HAP-1 (cell line): ENCODE measurements at places on chromosomes 4 and X.

GRCh38 chrX:14930663-14931062 is 57.4 kb downstream of the MOSPD2 start:
- DNase-seq = no peak

DNA sequence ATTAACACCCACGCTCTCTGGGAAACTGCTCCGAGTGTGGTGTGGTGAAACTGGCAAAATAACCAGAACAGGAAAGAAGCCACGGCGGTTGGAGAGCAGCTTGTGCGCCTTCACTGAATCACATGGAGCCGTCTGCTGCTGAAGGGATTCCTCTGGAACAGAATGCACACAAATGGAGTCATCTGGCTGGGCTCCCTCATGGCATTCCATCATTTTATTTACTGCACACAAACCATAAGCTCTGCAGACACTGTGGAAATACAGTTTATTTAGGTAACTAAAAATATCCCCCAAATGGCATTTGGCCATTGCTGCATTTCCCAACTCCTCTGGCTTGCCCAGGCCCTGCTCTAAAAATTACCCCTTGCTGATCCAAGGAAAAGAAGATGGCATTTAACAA is 187.0 kb upstream of the S100G start:
- DNase-seq = no peak

DNA sequence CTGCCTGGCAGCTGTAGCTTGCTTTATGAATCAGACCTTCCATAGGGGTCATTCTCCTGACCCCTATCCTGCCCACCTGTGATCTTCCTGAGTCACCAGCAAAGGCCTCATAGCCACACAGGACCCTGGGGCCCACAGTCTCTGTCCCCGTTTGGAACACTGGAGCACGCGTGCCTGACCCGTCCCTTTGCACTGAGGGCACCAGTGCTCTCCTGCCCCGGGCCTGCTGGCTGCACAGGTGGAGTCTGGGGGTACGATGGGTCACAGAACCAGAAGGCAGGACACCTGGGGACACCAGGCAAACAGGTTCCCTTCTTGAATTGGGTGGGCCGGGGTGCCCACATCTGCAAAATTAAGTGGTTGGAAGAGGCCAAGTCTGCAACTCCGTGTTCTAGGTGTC is 97.2 kb downstream of the CPZ start:
- DNase-seq = no peak

- DNase-seq = no peak
Observed at GRCh38 chr4:93178279-93178678, 650.3 kb upstream of the ATOH1 start.

DNA sequence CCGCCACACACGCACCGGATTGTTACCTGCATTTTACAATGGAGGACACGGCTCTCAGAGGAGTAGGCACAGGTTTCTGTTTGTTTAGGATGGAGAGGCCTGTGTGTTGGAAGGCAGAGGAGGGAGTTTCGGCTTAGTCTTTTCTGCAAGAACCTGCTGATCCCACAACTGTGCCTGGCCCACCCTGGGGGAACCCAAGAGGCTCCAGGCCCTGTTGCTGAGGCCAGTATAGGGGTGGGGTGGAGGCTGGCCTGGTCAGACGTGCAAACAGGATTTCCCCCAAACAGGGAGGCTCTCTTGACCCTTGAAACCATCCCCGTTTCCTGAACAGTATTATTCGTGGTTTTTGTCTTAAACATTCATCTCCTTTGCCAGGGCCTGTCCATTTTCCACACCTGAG is 772 bp upstream of the SLC49A3 start:
- DNase-seq = no peak

- no peak for DNase-seq
Observed at GRCh38 chr4:176498617-176499256, 179.0 kb downstream of the SPCS3 start.

DNA sequence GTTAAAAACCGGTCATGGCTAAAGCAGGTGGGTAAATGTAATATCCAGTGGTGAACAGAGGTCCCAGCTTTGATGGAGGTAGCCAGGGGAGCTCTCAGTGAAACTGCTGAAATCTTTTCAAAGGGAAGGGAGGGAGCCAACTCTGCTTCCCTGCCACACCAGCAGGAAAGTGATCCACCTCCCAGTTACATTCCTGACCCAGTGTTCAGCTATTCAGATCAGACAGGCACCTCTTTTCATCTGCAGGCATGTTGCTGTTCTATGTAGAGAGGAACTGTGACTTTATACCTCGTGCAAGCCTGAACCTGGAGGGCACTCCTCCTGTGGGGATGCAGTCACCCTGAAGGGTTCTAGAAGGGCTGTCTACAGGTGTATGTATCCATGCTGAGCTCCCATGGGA is 37.6 kb downstream of the DCLK2 start:
- no peak for DNase-seq

- no peak for DNase-seq
Observed at GRCh38 chr4:86015412-86016350, 344.2 kb downstream of the MAPK10 start.

DNA sequence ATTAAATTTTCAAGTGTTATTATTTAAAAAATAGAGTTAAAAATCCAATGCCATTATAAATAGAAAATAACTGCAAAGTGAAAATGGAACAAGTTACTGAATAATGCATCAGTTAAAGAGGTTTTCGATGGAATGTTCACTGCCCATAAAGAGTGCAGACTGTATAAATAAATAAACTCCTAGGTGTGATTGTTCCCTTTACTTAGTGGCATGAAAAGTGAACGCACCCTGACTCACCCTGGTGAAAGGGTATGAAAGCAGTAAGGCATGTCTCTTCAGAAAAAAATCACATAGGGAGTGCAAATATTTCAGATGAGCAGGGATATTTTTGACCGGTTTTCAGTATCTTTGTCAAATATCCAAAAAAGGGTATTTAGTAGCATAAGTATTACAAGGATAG is 387.8 kb downstream of the DCAF12L2 start:
- peak; percentile 42 for DNase-seq

- no peak for DNase-seq
Observed at GRCh38 chr4:121339307-121339706, 41.5 kb downstream of the QRFPR start.

DNA sequence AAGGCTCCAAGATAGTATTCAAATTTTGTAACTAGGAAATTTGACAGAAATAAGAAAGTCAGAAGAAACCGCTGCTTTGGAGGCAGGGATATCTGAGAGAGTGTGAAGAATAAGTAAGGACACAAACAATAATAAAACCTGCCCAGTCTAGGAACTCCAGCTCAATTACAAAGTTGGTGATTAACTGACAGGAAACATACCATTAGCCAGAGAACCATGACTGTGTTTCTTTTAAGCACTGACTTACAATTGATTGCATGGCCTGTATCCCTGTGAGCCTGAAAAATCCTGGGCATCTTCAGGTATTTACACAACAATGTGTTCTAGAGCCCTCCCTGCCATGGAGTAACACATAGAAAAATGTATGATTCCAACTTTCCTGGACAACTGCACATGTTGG is 127.4 kb downstream of the GRIA3 start:
- DNase-seq = no peak

GRCh38 chr4:87677731-87678130 is 27.7 kb downstream of the DMP1 start:
- no peak for DNase-seq

- DNase-seq = peak; percentile 40
Observed at GRCh38 chr4:30717208-30718020, 2.8 kb upstream of the PCDH7 start.

DNA sequence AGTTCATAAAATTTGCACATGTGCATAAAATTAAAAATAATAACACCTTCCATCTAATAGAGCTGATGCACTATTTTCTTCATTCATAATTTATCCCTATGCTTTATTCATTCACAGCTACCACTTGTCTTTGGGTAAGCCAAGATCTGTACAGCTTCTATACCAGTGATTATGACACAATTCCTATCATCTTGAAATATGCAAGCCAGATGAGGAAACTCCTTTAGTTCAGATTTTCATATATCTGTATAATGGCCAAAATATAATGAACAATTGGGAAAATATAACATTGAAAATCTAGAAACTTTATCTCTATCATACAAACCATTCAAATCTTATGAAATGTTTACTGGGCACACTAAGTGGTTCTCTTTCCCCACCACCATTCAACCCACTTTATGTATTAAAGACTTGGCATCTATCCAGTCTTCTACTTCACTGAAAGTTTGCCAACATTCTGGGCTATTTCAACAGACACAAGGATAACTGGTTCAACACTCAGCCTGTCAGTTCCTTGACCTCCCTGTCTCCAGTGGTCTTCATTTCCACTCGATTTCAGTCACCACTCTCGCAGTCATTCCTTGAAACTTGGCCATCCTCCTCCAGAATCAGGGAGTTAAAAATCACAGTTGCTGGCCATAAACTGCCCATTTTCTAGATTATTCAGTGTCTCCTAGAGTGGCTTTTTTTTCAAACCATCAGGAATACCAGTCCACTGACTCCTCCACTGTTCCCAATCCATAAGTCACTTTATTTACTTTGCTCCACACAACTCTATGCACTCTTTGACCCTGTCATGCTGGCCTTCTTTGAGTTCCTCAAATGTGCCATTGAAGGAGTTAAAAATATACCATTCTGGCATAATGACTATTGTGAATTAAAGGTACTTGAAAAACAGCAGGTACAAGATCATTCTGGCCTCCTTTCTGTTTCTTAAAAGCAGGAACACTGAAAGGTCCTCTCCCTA is 85.5 kb downstream of the CAMK2D start:
- no peak for DNase-seq

- no peak for DNase-seq
Observed at GRCh38 chr4:36753048-36753447, 471.6 kb downstream of the DTHD1 start.
